Activated CD8-positive, alpha-beta T cell treated with anti-CD3 and anti-CD28 coated beads, Interleukin-2, amount 10 ng/mL, durations not matched to agents 7 days and 5 days (primary cell): ENCODE measurements at places on chromosomes 3 and 15. TPM values are rescaled to one million over a fixed set of nuclear protein-coding genes. Genes with fewer than 3 reads are reported as not detected.

The XXYLT1 gene
- 13.3 TPM for total RNA-seq

The SLC6A1 gene
- not detected for total RNA-seq

GRCh38 chr3:70183781-70184504 is 128.5 kb downstream of the MDFIC2 start:
- no peak overlapping the region for H3K27ac ChIP-seq
- no peak overlapping the region for H3K4me3 ChIP-seq
- H3K27me3 ChIP-seq: no peaks in the 10 kb centered on the region
- no peak for DNase-seq
- no peaks in the 10 kb centered on the region for H3K36me3 ChIP-seq
- H3K4me1 ChIP-seq: no peaks in the 10 kb centered on the region

GRCh38 chr15:73335026-73335425 is 33.7 kb downstream of the HCN4 start:
- DNase-seq: no peak
- no peak overlapping the region for H3K27ac ChIP-seq
- H3K27me3 ChIP-seq: no peaks in the 10 kb centered on the region
- H3K4me3 ChIP-seq: no peak overlapping the region

GRCh38 chr15:70379134-70379533 is 281.4 kb upstream of the TLE3 start:
- H3K4me1 ChIP-seq: no peaks in the 10 kb centered on the region
- DNase-seq: peak; percentile 5
- H3K4me3 ChIP-seq: no peak overlapping the region
- peaks cover 37% of the 10 kb centered on the region for H3K27me3 ChIP-seq

The PLA2G4B gene
- 8.9 TPM for total RNA-seq

The RBPMS2 gene
- not detected for total RNA-seq

The SPESP1 gene
- total RNA-seq: not detected

DNA sequence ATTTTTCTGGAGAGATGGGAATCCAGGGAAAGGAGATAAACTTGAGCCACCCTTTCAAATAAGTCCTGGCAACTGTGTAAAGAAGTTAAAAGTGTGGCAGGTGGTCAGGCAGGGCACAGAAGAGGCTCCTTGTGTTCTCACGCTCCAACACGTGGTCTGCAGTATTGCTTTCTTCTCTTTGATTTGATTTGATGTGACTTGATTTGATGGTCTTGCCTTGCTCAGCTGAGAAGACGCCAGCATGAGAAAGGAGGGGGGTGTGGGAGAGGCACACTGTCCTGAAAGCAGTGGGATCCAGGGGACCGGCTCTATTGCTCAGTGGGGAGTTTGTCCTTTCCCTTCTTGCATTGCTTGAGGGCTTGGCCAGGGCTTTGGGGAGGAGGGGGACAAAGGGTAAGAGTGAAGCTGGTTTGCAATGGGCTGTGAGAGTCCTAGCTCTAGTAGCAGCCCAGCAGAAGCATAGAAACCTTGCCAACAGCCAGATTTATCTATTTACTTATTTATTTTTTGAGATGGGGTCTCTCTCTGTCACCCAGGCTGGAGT is 25.7 kb upstream of the NEO1 start:
- peaks cover 21% of the 10 kb centered on the region for H3K27me3 ChIP-seq
- no peak overlapping the region for H3K27ac ChIP-seq
- H3K4me1 ChIP-seq: no peaks in the 10 kb centered on the region
- H3K36me3 ChIP-seq: no peaks in the 10 kb centered on the region

- H3K27me3 ChIP-seq: no peaks in the 10 kb centered on the region
- H3K4me3 ChIP-seq: no peak overlapping the region
- no peak for DNase-seq
- H3K36me3 ChIP-seq: peaks cover 3% of the 10 kb centered on the region
- H3K4me1 ChIP-seq: peaks cover 14% of the 10 kb centered on the region
Observed at GRCh38 chr3:45657853-45658252, 31.3 kb upstream of the SACM1L start.

The XYLB gene
- 5.3 TPM for total RNA-seq

The B3GNT5 gene
- 1.4 TPM for total RNA-seq

The CDCP1 gene
- total RNA-seq: 17.7 TPM

- DNase-seq: no peak
- H3K4me3 ChIP-seq: no peak overlapping the region
- H3K36me3 ChIP-seq: no peaks in the 10 kb centered on the region
- H3K27ac ChIP-seq: no peak overlapping the region
Observed at GRCh38 chr3:157376603-157377300, 59.9 kb upstream of the PTX3 start.

The ZBBX gene
- not detected for total RNA-seq

The TGM5 gene
- total RNA-seq: 0.37 TPM

- H3K27ac ChIP-seq: peak overlapping the region; percentile 75
- DNase-seq: no peak
- H3K4me3 ChIP-seq: no peak overlapping the region
- H3K36me3 ChIP-seq: peaks cover 10% of the 10 kb centered on the region
Observed at GRCh38 chr3:151890721-151891141, 17.3 kb downstream of the SUCNR1 start.
